ENCODE measurements at places on chromosomes 16 and 17. TPM values are rescaled to one million over a fixed set of nuclear protein-coding genes. Genes with fewer than 3 reads are reported as not detected.

DNA sequence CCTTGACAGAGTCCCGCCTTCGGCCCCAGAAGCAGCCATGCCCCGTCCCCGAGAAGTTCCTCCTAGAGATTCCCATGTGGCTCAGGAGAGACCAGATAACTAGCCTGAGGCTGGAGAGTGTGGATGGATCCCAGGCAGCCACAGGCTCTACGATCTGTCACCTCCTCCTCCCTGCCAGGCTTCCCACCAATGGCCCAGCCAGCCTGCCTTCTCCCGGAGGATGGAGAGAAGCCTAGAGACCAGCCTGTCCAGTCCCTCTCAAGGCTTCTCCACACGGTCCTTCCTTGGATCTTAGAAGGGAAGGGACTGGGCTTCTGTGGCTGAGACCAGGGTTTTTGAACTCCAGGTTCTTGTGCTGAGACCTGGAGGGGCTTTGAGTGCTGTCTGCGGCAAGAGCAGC lies 1.6 kb upstream of the SMTNL2 start:
- DNase-seq, result no peak

- DNase-seq, result no peak
These were observed 17.4 kb upstream of the SUPT4H1 start for GRCh38 chr17:58369214-58370031.

- no peak for DNase-seq
These were observed 18.8 kb downstream of the PCTP start for GRCh38 chr17:55769625-55770000.

- no peak for DNase-seq
These were observed 4.4 kb upstream of the ZFPM1 start for GRCh38 chr16:88448461-88449266.

Gene C17orf67
- 2.9 TPM for total RNA-seq

GRCh38 chr17:81416612-81417011 lies 21.4 kb downstream of the BAHCC1 start:
- DNase-seq, result no peak

DNA sequence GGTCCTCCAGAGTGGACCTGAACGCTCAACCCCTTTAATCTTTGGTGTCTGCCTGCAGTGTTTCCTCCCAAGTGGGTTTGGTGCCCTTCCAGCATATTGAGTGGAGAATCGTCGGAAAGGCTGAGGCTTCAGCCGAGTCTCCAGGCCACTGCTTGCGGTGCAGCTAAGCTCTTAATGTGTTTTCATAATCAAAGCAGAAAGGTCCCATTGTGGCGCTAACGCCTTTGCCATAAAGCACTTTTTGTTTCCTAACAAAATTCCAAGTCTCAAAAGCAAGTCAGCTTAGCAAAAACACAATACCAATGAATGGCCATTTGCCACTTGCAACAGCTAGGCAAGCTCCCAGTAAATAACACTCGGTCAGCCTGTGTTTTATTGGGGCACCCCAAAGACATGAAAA lies 57.6 kb downstream of the KSR1 start:
- no peak for DNase-seq

GRCh38 chr17:57406981-57407286 lies 150.6 kb downstream of the MSI2 start:
- no peak for DNase-seq

Gene RANGRF
- total RNA-seq, result 20.2 TPM

- no peak for DNase-seq
These were observed 2.6 kb upstream of the FBF1 start for GRCh38 chr17:75943491-75943890.

All from CD8-positive, alpha-beta T cell (primary cell).